Memory B cell (primary cell): ENCODE measurements at places on chromosomes 2 and 18.

GRCh38 chr18:13681701-13682100, 44.7 kb downstream of the FAM210A start:
- no peak for DNase-seq

DNA sequence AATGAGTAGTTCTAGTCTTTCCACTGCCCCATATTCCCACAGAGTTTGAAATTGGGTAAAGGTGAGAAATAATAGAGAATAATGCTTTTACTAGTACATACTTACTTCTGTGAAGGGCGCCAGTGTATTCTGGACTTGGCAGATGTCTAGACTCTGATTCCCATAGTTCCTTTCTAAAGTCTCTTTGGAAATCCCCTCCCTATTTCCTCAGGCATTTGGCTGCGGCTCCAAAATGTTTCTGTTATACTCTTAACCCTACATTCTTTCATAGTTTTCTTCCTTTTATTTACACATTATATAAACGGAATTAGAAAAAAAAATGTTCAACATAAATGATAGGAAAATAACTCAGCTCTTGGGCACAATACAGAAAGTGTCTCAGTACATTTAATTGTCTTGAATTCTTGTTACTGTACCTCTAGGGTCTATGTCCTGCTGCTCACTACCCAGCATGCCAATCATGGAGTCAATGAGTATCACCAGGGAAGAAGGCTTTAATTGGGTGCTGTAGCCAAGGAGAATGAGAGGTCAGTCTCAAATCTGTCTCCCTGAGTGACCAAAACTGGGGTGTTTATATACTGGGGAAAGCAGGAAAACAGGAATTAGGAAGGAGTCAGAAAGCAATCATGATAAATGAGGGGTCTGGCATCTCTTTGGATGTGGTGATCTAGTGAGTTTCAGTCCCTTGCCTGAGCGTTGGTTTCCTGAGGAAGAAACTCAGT, 147.8 kb upstream of the MMADHC start:
- no peak for DNase-seq

DNA sequence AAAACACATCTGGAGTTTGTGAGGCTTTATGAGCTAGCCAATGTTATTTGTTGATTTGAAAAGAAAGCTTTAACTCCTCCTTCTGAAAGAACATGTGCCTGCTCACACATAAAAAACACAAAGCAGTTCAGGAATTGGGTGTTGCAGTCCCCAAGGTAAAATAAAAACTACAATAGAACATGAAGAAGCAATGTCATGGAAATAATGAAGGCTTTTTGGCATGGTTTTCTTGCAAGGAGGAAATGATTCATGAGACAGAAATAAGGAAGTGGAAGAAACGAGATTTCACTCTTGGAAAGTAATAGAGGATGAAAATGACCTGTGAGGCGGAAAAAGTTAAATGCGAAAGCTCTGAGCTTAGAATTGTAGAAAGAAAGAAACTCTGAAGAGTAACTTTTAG, 81.1 kb downstream of the TRIB2 start:
- DNase-seq = no peak

DNA sequence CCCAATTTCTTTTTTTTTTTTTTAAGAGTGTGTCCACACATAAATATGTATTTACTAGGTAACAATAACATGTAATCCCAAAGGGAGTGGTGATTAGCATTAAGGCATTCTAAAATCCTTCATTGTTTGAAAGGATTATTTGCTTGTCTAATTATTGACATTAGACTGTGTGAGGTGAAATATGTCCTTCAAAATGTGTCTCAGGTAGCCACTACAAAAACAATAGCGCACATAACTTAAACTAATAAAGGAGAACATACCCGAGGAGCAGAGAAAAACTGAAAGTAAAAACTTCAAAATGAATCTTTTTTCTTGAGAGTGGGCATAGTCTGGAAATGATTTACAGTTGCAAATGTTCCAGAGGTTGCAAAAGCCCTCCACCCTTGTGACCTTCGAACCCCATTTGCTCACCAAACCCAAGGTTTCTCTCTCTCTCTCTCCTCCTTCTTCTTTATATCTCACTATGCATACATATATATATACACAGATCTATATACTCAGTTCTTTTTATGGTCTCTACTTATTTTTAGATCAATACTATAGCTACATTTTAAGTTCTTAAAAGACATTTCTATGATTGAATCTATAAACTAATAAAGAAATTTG, 24.4 kb upstream of the FRZB start:
- DNase-seq = no peak

DNA sequence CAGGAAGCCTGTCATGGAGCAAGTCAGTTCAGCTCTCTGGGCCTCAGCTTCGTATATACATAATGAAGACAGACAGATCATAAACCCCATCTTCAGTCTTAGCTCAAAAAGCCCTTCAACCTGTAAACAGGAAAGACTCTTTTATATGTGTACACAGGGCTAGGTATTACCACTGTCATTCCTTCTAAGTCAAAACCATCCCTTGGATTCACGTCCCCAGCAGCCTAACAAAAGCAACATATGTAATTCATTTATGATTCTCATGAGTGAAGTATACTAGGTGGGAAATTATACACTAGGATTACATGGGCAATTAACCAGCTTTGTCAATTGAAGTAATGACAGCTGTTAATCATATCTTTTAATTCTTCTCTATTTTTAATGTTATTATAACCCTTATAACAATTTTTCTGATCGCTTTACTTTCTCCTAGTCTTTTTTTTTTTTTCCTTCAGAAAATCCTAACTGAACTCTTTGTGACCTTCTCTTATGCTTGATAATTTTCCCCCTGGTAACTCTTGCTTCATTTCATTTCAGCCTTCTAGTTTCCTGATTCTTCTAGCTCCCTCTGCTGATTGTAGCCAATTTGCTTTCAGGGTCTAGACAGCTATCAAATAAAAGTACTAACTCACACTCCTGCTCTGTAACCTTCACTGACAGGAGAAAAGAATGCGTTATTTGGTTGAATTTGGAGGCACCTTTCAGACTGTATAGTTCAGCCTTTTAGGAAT, 99.7 kb downstream of the RBM43 start:
- no peak for DNase-seq

- no peak for DNase-seq
Measured at GRCh38 chr2:30104307-30104706, 42.5 kb upstream of the YPEL5 start.

DNA sequence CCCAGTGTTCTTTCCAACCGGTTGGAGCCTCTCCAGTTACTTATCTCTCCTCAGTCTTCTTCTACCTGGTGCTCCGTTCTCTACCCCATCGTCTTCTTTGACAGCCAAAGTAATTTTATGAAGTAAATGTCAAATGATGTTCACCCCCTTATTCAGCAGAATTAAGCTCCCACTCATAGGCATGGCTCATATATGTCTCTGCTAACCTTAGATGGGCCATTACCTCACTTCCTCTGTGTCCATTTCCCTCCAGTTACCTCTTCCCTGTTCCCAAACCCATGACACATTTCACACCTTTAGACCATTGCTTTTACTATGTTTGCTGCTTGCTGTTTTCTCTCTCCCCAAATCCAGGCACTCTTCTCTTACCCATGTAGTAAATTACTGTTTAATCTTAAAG, 607.0 kb downstream of the RNF144A start:
- no peak for DNase-seq

GRCh38 chr18:21163647-21164547, 52.3 kb upstream of the ROCK1 start:
- DNase-seq = no peak

DNA sequence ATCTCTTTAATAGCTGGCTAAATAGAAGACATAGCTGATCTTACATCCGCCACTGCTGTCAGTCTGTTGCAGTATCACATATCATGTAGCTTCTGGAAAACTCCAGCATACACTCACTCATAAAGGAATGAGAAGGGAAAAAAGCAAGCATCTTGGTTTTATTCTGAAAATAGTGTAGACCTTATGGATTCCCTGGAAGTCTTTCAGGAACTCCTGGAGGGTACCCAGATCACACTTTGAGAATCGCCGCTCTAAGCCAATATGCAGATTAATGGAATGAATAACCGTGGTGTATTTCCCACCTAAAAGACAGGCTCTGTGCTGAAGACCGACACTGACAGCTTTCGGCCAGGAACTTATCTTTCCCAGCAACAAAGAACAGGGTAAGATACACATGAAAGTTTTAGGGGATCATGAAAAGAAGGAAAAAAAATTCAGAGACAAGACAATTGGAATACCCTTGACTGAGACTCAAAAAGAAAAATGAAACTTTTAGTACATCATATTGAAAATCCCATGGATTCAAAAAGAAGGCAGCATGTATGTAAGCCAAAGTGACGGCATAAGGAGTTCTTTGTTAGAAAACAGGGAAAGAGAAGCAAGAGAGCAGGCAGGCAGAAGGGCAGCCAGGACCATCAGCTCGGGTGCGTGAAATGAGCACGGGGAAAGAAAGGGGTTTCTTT, 56.4 kb upstream of the SEC11C start:
- DNase-seq = no peak

DNA sequence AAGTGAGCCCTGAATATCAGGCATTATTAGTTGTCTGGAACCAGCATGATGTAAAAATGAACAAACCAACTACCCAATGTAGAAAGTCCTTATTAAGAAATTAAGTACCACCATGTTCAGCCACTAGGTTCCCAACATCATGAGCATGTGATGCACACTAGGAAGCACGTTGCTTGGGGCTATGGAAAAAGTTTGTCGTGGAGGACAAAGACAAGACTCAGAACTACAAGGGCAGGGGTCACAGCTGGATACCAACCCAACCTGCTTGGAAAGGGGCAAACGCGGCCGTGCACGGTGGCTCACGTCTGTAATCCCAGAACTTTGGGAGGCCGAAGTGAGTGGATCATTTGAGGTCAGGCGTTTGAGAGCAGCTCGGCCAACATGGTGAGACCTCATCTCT, 64.0 kb downstream of the ADNP2 start:
- DNase-seq = no peak

- no peak for DNase-seq
Measured at GRCh38 chr2:237932731-237933131, 34.1 kb upstream of the UBE2F start.

DNA sequence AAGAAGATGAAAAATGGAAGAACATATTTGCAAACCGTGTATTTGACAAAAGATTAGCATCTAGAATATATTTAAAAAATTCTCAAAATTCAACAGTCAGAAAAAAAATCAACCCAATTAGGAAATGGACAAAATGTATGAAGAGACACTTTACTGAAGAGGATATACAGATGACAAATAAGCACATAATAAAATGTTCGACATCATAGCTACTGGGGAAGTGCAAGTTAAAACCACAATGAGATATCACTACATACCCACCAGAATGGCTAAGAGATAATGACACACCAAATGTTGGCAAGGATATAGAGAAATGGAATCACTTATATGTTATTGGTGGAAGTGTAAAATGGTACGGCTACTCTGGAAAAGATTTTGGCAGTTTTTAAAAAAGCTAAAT, 11.7 kb upstream of the NUP35 start:
- no peak for DNase-seq

- DNase-seq = no peak
Measured at GRCh38 chr2:66426244-66427111, 8.4 kb upstream of the MEIS1 start.

DNA sequence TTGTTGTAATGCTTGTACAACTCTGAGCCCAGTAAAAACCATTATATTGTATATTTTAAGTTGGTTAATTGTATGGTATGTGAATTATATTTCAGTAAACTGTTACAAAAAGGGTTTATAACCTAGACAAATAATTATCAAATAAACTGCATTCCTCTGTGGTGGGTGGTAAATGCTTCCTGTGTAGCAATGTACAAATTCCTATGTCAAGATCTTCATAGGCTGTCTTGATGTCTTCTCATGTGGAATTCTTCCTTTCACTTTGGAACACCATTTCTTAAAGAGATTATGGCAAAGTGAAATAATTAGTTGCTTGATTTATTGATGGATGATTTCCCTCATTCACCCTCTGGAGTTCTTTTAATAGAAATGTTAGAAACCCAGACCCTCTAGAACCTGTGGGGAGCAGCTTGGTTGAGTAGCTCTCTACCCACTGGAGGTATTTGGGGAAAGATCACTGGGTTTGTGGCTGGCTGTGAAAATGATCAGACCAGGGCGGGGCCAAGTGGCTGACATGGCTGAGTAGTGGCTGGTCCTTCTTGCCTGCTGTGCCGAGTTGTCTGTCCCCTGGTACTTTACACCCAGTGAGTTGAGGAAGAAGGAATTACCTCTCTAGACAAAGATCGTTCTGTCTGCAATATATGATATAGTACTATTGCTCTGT, 22.4 kb upstream of the MGAT5 start:
- no peak for DNase-seq

GRCh38 chr18:62258616-62259015, 66.5 kb upstream of the TNFRSF11A start:
- DNase-seq = no peak

DNA sequence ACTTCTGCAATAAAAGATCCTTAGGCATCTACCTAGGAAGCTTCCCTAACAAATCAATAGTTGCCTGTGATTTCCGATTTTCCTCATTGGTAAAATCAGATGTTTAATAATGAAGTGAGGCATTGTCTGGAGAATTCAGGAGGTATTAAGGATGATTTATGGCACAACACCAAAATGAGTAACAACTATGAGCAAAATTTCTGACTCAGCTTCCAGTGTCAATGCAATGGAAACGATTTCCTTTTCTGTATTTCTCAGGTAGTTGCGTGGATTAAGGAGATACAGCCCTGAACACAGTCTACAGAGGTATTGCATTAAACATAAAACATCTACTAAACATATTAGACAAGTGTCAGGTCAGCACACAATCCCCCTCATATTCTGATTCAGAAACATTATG, 99.5 kb downstream of the EPB41L3 start:
- no peak for DNase-seq

GRCh38 chr2:229313591-229313990, 42.5 kb upstream of the PID1 start:
- no peak for DNase-seq

GRCh38 chr2:181305301-181306123, 151.7 kb upstream of the ITGA4 start:
- no peak for DNase-seq

DNA sequence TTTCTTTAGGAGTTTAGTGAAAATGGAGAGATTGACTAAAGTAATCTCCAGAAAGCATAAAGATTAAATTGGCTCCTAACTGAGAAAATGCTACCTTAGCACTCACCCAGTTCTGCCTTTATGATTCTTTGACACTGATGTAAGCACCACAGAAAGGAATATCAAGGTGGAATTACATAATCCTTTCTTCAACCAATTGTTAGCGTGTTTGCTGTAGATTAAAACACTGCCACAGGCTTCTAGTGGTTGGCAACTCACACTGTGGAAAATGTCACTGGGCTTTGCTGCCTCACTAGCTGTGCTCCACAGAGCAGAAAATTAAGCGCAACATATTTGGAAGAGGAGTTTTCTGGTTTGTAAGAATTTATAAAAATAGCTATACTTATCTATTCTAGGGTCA, 104.1 kb downstream of the DLGAP1 start:
- DNase-seq = no peak

DNA sequence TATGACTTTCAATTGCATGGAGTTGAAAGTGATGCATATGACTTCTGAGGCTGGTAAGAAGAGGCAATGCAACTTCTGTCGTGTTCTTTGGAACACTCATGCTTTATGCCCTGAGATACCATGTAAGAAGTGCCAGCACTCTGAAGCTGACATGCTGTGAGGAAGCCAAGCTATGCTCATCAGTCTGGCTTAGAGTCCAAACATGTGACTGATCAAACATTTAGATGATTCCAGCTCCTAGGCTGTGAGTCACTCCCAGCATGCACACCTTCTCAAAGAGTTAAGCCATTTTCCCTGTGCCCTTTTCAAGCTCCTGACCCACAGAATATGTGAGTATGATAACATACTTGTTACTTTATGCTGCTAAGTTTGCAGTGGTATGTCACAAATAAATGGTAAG, 15.8 kb upstream of the VRK2 start:
- DNase-seq = no peak
